ENCODE measurements at places on chromosomes 13 and 19. TPM values are rescaled to one million over a fixed set of nuclear protein-coding genes. Genes with fewer than 3 reads are reported as not detected.
A peak's percentile ranks its signal among the peaks of the same experiment; 100 is the strongest.

- H3K4me1 ChIP-seq = no peaks in the 10 kb centered on the region
- no peak overlapping the region for H3K27ac ChIP-seq
- no peak for DNase-seq
- H3K36me3 ChIP-seq = no peaks in the 10 kb centered on the region
Measured at GRCh38 chr19:54561840-54562239, 11.8 kb upstream of the LILRA2 start.

GRCh38 chr13:51380269-51380668 is 40.8 kb downstream of the SERPINE3 start:
- no peak for DNase-seq
- no peaks in the 10 kb centered on the region for H3K36me3 ChIP-seq
- no peaks in the 10 kb centered on the region for H3K27me3 ChIP-seq
- no peak overlapping the region for H3K4me3 ChIP-seq
- no peak overlapping the region for H3K27ac ChIP-seq
- no peaks in the 10 kb centered on the region for H3K4me1 ChIP-seq

DNA sequence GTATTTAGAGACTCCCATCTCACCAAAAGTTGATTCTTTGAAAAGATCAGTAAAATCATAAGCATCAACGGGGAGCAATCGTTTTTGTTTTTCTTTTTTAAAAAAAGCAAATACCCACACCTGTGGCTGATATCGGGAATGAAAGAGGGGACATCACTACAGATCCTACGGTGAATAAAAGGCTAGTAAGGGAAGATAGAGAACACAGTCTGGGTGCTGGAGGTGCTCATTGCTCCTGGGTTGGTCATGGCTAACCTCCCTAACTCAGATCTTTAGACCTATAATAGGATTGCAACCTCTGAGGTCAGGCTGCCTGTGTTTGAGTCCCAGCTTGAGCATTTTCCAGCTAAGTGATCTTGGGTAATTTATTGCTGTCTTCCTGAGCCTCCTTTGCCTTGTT is 1.1 kb downstream of the EHD2 start:
- no peak for DNase-seq
- H3K27me3 ChIP-seq = no peaks in the 10 kb centered on the region
- peaks cover 30% of the 10 kb centered on the region for H3K4me1 ChIP-seq

- no peaks in the 10 kb centered on the region for H3K27me3 ChIP-seq
- no peaks in the 10 kb centered on the region for H3K4me1 ChIP-seq
- H3K27ac ChIP-seq = no peak overlapping the region
- H3K36me3 ChIP-seq = no peaks in the 10 kb centered on the region
Measured at GRCh38 chr13:35769812-35770211, 293.3 kb upstream of the MAB21L1 start.

DNA sequence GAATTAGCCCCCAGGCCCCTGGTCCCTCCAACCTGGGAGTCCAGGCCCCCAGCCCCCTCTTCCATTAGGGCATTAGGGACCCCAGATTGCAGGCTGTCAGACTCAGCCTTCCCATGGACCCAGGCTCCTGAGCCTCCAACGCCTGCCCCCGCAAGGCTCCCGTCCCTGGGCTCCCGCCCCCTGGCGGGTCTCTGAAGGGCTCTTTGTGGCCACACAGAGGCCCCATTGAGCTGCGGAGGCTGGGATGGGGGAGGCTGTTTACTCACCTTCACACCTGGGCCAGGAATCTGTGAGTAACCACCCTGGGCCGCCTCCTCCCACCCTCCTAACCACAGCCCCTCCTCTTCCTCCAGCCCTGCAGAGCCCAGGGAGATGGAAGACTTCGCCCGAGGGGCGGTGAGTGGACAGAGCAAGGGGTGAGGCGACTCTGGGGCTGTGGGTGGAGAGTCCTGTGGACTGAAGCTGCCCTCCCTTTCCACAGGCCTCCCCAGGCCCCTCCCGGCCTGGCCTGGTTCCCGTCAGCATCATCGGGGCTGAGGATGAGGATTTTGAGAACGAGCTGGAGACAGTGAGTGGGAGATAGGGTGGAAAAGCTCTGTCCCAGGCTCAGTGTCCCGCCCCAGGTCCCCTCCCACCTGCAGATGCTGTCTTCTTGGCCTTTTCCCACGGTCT is 4.9 kb downstream of the ARHGEF1 start:
- H3K4me1 ChIP-seq = no peaks in the 10 kb centered on the region
- no peak overlapping the region for H3K4me3 ChIP-seq
- no peak overlapping the region for H3K27ac ChIP-seq
- no peaks in the 10 kb centered on the region for H3K36me3 ChIP-seq
- no peak for DNase-seq

DNA sequence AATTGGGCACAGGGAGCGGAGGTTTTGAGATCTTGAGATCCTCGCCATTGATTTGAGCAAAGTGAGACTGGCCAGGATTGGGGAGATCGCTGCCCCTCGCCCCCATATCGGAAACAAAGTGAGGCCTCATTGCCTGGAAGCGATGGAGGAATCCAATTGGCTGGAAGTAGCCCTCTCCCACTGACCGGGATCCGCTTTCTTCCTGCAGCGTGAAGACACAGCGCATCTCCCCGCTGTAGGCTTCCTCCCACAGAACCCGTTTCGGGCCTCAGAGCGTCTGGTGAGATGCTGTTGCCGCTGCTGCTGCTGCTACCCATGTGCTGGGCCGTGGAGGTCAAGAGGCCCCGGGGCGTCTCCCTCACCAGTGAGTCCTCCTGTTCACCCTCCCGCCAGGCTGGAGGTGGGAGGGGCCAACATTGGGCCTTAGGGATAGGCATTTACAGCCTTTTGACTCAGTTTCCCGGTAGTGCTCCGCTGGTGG is 438 bp downstream of the PRKCSH start:
- H3K4me1 ChIP-seq = peaks cover 17% of the 10 kb centered on the region
- no peaks in the 10 kb centered on the region for H3K27me3 ChIP-seq
- peaks cover 44% of the 10 kb centered on the region for H3K36me3 ChIP-seq
- no peak for DNase-seq
- peak overlapping the region; percentile 87 for H3K27ac ChIP-seq
- no peak overlapping the region for H3K4me3 ChIP-seq

DNA sequence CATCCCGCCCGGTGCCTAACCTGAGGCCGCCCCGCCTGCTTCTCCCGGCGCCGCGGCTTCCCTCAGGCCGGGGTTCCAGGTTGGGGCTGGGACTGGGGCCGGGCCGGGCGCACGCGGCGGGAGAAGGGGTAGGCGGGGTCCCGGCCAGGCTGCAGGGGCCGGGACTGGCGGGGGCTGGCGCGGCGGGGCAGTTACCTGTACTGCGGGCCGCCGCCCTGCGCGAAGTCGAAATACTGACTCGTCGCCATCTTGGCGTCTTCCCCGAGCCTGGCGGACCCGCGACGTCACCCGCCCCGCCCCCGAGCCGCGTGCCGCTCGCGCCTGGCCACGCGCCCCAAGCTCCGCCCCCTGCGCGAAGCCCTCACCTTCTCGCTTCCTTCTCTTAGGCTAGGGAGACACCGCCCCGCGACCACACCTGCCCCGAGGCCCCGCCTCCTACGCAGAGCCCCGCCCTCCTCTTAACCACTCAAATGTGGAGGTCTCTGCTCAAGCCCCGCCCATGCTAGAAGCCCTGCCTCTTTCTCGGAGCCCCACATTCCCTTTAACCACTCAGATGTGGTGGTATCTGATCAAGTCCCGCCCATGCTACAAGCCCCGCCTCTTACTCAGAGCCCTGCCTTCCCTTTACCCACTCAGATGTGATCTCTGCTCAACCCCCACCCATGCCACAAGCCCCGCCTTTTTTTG is at the start of gene ZFR2:
Gene ZFR2, minus strand, starts transcription at position 269 of the 687 bp plus-strand sequence. Its CDS starts 21 bp downstream, at position 248.
- peaks cover 24% of the 10 kb centered on the region for H3K27me3 ChIP-seq
- no peak within 1 kb of the TSS for H3K4me3 ChIP-seq
- H3K4me1 ChIP-seq = no peaks in the 10 kb centered on the region
- DNase-seq = no peak

- H3K4me3 ChIP-seq = no peak overlapping the region
- H3K4me1 ChIP-seq = no peaks in the 10 kb centered on the region
- no peaks in the 10 kb centered on the region for H3K36me3 ChIP-seq
- H3K27ac ChIP-seq = no peak overlapping the region
Measured at GRCh38 chr13:28357247-28357825, 137.6 kb downstream of the FLT1 start.

GRCh38 chr13:70792121-70792520 is 683.9 kb upstream of the KLHL1 start:
- H3K4me3 ChIP-seq = no peak overlapping the region
- no peak for DNase-seq
- H3K36me3 ChIP-seq = no peaks in the 10 kb centered on the region
- no peaks in the 10 kb centered on the region for H3K27me3 ChIP-seq

DNA sequence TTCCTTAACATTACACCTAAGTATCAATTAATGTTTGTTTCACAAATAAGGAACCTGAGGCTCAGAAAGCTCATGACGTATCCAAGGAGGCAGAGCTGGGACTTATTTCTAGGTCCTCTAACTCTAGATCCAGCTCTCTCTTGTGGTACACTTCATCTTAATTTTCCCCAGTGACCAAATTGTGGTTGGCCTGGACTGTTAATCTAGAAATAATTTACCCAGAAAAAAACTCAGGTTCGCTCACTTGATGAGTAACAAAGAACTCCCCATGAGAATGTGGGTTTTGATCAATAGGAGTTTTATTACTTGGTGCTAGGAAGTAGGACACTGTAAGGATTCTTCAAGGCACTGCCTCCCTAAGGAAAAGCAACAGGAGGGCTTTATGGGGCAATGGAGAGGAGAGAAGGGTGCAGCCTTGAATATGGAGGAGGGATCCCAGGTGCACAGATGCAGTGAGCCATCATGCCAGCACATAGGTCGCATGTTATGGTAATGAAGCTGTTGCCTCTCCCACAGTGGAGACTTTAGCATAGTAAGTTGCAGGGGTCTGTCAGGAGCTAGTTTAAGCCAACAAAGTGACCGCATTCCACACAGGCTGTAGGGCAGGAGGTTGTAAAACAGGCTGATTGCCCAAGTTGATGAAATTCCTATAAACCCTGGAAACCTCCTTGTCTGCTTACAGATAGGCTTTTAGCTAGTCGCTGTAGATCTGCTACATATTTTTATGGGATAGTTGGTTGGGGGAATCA is 14.7 kb downstream of the RAP2A start:
- no peaks in the 10 kb centered on the region for H3K27me3 ChIP-seq
- H3K36me3 ChIP-seq = no peaks in the 10 kb centered on the region
- H3K4me1 ChIP-seq = no peaks in the 10 kb centered on the region
- H3K27ac ChIP-seq = no peak overlapping the region
- DNase-seq = no peak

- H3K27ac ChIP-seq = no peak overlapping the region
- H3K27me3 ChIP-seq = no peaks in the 10 kb centered on the region
- no peak for DNase-seq
- H3K4me1 ChIP-seq = no peaks in the 10 kb centered on the region
Measured at GRCh38 chr13:48733739-48734335, 80.1 kb downstream of the CYSLTR2 start.

- no peak overlapping the region for H3K27ac ChIP-seq
- H3K27me3 ChIP-seq = no peaks in the 10 kb centered on the region
- H3K4me1 ChIP-seq = no peaks in the 10 kb centered on the region
Measured at GRCh38 chr13:81874253-81874652, 1533.3 kb upstream of the SPRY2 start.

DNA sequence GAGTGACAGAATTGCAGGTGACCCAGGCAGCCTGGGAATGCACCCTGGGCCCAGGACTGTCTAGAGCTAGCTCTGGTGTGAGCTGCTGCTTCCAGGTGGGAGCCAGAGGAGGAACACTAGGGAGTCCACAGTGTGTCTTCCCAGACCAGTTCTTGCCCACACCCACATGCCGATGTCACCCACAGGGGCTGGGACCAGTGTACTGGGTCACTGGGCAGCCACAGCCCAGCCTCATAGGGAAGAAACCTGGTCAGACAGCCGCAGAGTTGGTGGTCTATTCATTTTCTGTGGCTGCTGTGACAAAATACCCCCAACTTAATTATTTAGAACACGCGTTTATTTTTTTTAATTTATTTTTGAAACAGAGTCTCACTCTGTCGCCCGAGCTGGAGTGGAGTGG is 3.1 kb downstream of the RNF225 start:
- H3K4me1 ChIP-seq = peaks cover 11% of the 10 kb centered on the region
- H3K27ac ChIP-seq = no peak overlapping the region
- no peak overlapping the region for H3K4me3 ChIP-seq
- no peak for DNase-seq

DNA sequence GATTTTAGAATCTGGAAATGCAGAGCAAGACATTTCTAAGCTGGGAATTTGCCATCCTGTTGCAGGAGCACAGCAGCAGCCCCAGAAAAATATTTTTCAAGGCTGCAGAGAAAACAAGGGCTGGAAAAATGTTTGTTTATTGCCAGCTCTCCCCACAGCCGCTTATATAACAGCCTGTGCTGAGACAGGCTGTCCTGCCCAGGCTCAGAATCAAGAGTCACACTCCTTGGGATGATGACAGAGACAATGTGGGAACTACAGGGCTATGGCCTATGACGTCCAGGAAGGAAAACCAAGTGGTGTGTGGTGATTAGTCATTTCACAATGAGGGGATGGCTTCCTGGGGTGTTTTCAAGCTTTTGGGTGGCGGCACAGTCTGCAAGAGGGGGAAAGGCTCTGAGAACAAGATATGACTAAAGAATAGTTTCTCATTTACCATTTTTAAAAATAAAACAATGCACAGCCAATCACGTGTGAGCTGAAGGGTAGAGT is 136.3 kb upstream of the SERP2 start:
- H3K27me3 ChIP-seq = no peaks in the 10 kb centered on the region
- no peaks in the 10 kb centered on the region for H3K36me3 ChIP-seq
- no peak overlapping the region for H3K4me3 ChIP-seq
- DNase-seq = peak; percentile 88
- peak overlapping the region; percentile 76 for H3K27ac ChIP-seq
- H3K4me1 ChIP-seq = peaks cover 17% of the 10 kb centered on the region

GRCh38 chr13:52127783-52128702 is 830 bp downstream of the NEK5 start:
- peak; percentile 55 for DNase-seq
- H3K4me1 ChIP-seq = peaks cover 18% of the 10 kb centered on the region
- H3K27ac ChIP-seq = no peak overlapping the region
- peak overlapping the region; percentile 42 for H3K4me3 ChIP-seq
- no peaks in the 10 kb centered on the region for H3K27me3 ChIP-seq
- H3K36me3 ChIP-seq = no peaks in the 10 kb centered on the region

DNA sequence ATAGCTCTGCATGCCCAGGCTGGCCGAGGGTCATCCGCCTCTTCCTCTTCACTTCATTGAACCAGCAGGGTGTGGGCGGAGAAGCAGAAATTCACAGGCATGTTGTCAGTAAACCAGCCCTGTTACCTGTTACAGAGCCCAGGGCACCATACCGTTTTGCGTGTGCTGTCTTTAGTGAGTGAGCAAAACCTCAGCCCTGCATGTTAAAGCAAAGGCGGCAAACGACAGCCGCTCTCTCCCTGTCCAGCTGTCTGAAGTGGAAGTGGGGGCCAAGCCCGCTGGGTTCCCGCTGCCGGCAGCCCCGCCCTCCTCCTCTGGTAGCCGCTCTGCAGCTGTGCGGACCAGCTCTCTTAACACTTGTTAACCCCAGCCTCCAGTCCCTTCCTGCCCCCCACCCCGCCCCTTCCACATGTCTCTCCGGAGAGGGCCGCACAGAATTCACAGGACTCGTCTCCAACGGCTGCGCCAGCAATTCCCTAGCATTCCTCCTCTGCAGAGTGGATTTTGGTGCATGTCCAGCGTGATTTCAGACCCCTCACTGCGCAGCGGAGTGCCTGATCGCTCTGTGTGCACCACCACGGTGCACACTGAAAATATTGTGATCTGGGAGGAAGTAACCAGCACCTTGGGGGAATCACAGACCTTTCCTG is 12.7 kb downstream of the KLHL26 start:
- H3K27me3 ChIP-seq = no peaks in the 10 kb centered on the region
- DNase-seq = no peak
- no peak overlapping the region for H3K27ac ChIP-seq
- H3K4me1 ChIP-seq = peaks cover 7% of the 10 kb centered on the region

CACNA1A gene
- total RNA-seq = 1.9 TPM

SLC6A16 gene
- total RNA-seq = 0.17 TPM

PPP1R13L gene
- total RNA-seq = 11.0 TPM

NDUFS7 gene
- total RNA-seq = 128 TPM

DHDH gene
- total RNA-seq = not detected

PRTN3 gene
- not detected for total RNA-seq

PTGIR gene
- total RNA-seq = 5.1 TPM
